ENCODE measurements at places on chromosomes 3 and 15. TPM values are rescaled to one million over a fixed set of nuclear protein-coding genes. Genes with fewer than 3 reads are reported as not detected.

- DNase-seq: peak; percentile 42
Measured at GRCh38 chr3:128560768-128561167, 67.8 kb upstream of the GATA2 start.

GRCh38 chr15:42843699-42844098 lies 76.9 kb downstream of the TTBK2 start:
- DNase-seq: no peak

GRCh38 chr3:33826688-33827087 lies 28.3 kb downstream of the PDCD6IP start:
- DNase-seq: no peak

- DNase-seq: no peak
Measured at GRCh38 chr15:56820333-56820732, 87.0 kb upstream of the ZNF280D start.

- no peak for DNase-seq
Measured at GRCh38 chr3:12395349-12396012, 88.8 kb upstream of the TSEN2 start.

GRCh38 chr15:80401456-80401855 lies 2.7 kb upstream of the ARNT2 start:
- DNase-seq: no peak

BCHE gene
- 0.08 TPM for polyA plus RNA-seq

Measured in aorta (tissue), 5 donors.